ENCODE measurements at places on chromosomes 16 and 17.
A peak's percentile ranks its signal among the peaks of the same experiment; 100 is the strongest.

- no peak for DNase-seq
These were observed 458 bp downstream of the ENKD1 start for GRCh38 chr16:67666032-67666551.

DNA sequence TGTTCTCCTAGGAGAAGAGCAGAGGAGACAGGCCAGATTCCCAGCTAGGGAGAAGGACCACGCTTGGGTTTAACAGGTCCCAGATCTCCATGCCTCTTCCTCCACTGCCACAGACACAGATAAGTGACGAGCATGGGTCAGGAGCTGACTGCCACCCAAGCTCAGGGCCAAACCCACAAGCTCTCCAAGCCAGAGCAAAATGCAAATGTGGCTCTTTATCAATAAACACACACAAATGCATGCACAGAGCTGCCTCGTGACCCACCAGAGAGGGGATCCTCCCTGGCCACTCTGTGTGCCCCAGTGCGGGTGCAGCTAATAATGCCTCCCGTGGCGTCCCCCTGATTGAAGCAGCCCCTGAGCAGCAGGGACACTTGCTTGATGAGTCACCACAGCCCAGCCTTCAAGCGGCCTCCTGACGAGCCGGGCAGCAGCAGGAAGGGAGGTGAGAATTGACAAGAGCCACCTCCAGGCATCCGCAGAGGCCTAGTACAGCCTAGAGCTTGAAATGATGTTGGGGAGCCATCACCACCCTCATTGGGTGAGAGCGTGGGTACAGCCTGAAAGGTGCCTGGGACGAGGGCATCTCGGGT, 143.9 kb downstream of the CCDC182 start:
- no peak for DNase-seq

DNA sequence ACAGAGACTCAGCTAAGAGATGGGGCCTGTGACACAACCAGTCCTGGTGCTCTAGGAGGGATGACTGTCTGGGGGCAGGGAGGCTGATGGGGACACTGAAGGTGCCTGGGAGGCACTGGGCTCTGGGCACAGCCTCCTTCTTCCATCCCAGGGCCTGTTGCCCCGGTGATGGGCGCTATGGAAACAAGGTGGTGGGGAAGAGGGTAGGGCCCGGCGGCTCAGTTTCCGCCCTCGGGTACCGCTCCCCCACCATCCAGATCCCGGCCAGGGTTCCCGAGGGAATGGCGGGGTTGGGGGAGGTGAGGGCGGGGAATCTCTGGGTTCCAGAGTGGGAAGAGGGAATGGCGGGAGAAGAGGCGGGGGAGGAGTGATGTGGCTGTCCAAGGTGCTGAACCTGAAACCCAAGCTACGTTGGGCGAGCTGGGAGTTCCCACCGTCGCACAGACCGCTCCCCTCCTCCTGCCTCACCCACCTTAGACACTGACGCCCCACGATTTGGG, 981 bp downstream of the KCNH4 start:
- DNase-seq, result no peak

- peak; percentile 27 for DNase-seq
These were observed 4.0 kb upstream of the ZC3H18 start for GRCh38 chr16:88566158-88566557.

DNA sequence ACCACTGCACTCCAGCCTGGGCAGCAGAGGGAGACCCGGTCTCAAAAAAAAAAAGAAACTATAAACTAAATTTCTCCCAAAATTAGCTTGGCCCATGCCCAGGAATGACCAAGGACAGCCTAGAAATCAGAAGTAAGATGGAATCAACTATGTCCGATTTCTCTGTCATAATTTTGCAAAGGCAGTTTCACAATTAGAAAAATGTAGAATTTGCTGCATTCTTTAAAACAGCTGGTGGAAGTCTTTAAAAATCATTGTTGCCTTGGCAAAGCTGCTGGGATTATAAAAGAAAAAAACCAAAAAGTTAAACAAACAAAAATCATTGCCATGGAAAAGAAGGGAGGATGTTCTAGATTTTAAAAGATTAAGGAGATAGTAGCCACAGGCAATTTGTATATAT, 32.4 kb downstream of the WWP2 start:
- DNase-seq, result no peak

GRCh38 chr17:50952013-50952412, 85.9 kb upstream of the TOB1 start:
- no peak for DNase-seq

DNA sequence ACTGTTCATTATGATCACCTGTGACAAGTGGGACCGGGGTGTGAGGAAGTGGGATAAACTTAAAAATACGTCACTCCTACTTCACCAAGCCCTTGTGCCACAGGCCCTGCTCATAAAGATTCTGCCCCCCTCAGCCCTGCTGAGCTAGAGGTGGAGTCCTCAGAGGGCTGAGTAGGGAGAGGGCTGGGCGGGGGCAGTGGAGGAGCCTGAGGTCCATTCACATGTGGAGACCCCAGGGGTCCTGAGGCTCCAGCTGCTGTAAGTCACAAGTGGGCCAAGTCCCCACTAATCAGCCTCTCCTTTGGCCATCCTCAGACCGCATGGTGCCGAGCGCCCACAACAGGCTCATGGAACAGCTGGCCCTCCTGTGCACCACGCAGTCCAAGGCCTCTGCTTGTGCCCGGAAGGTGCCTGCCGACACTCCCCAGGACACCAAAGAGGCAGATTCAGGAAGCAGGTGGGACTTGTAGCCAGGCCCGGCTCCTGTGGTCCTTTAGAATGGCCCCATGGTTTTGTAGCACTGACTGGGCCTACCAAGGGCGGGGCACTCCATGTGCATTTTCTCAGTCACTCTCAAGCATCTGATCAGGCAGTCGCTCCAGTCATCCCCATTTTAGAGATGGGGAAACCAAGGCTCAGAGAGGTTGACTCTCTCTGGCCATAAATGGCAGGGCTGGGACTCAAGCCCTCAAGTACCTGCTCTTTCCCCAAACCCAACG, 10.4 kb downstream of the DNAAF8 start:
- DNase-seq, result no peak

DNA sequence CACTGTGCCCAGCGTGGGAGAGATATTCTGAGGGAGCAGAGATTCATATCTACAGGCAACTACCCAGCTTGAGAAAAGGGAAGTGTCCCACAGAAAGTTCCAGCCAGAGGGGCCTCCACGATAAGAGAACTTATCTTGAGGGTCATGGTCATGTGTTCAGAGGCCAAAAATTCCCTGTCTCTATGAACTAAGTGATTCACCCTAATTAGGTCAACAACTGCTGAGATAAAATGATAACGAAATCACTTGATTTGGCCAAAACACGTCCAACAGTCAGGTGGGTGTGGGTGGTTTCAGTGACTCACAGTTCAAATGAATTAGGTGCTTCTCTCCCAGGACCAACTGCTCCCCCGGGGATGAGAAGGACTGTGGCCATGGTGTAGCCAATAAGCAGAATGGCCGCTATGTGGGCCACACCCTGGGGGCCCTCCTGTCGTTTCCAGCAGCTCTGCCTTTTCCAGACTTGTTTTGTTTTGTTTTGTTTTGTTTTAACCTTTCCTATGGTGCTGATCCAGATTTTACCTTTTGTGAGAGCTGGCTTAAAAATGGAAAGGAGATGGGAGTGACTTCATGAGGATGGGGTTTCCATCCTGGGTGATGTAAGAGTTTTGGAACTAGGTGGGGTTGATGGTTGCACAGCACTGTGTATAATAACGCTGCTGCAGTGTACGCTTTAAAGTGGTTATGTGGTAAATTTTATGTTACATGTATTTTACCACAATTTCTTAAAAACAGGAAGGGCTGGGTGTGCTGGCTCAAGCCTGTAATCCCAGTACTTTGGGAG, 8.7 kb downstream of the DNAI2 start:
- no peak for DNase-seq

DNA sequence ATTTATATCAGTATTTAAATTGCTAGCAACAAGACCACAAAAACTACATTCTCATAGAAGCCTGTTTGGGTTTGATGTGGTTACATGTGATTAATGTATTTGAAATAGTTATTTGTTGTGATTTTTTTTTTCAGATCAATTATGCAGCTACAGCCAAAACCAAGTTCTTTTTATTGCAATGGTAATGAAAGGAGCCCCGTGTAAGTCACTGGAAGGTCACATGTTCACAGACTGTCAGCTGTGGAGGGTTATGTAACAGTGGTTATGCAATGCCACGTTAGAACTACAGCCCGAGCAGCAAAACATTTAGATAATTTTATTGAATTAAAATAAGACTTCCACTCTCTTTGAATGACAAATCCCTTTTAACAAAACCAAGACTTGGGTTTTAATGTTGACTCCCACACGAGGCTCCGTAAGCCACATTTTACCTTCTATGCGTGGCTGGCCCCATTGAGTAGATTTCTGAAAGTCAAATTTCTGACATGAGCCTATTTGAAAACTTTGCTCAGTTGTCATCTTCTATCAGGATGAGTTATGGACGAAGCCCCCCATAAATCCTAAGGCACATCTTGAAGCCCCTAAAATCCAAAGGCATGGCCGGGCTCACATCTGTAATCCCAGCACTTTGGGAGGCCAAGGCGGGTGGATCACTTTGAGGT, 41.8 kb upstream of the SEC14L1 start:
- DNase-seq, result no peak

DNA sequence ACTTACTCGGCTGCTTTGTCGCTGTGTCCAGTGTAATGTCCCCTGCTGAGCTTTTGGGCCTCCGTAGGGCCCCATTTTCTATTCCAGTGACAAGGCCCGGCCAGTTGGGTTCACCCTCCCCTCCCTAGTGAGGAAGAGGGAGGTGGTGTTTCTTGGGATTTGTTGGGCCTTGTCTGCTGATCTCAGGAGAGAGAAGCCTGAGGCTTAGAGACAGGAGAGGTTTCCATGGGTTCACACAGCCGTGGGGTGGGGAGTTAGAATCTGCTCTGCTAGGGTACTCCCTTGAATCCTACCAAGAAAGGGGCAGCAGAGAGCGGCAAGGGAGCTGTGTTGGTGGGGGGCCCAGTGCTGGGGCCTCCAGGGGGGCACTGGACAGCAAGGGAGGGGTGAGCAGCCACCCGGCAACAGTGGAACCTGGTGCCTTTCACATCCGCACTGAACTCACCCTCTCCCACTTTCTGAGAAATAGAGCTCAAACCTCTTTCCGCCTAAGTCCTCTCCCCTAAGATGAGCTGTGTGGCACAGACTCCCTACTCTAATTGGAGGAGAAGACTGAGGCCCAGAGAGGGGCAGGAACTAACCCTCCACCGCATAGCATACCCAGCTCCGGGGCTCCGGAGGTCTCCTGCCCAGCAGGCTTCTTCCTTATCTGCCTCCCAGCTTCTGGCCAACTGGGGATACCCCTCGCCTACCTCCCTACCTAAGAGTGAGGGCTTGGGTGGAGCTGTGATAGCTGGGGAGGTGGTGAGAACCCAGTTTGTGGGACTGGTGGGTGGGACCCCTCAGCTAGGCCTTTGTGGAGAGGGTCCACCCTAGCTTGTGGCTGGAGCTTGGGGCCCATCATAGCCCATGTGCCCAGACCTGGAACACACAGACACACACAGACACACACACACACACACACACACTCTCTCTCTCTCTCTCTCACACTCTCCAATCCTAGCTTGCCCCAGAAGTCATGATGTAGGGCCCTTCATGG, 6.8 kb downstream of the TBKBP1 start:
- DNase-seq, result no peak

DNA sequence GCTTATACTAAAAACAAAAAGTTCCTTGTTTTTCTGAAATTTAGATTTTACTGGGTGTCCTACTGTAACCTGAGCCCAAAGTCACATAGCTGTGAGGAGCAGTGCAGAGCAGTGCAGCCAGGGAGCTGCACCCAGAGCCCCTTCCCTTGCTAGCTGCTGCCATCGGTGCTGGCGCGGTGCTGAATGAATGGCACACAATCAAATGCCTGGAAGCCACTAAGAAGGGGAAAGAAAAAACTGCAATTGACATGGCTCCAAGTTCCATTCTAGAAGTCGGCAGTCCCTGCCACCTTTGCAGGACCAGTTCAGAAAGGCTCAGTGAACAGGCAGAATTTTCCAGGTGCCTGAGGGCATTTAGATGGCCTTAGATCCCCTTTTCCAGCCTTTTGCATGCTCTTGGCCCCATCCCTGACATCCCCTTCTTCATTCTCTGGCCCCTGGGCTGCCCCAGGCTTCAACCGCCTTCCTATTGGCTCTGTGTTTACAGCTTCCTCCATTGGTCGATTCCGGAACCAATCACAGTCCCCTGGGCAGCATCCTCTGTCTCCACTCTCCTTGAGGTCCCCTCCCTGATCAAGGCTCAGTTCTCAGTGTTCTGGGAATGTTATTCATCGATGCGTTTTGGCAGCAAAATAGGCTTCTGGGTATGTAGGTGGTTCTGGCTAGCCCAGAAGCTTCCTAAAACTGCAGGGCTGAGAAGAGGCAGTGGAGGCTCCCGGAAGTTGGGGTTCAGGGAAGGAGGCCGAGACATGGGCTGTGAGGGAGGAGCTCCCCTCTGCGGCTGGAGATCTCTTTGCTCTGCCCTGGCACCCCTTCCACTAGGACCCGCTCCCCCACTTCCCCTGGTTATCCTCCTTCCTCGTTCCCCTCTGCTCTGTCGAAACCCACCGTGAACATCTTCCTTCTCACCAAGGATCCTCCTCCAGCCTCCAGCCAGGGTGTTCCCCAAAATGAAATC, 37.9 kb downstream of the ATP2C2 start:
- DNase-seq, result no peak

DNA sequence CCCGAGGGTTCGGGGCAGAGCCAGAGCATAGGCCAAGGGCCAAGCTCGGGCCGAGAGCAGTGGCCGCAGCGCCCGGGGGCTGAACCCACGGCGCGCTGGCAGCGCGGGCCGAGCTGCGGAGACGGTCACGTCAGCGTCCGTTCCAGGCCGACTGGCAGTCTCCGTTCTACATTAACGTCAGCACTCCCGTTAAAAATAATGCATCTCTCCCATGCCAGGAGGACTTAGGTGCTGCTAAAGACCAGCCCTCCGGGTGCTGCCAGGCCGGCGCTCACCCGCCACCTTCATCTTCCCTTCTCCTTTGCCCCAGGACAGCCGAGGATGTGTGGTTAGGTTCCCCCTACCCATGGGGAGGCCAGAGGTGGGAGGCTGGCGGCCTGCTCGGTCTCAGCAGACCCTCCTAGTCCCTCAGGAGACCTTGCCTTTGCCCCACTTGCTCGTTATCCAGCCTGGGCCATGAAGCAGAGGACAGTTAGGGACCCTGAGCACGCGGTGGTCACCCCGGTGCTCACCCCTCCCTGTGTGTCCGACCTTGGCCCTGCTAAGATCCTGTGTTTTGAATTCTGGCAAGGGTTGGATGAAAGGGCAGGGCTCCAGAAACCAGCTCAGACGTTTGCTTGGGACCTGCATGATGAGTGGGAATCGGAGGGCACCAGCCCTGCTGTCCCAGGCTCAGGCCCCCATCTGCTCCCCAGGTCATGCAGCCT, 572 bp downstream of the MPG start:
- DNase-seq, result no peak

DNA sequence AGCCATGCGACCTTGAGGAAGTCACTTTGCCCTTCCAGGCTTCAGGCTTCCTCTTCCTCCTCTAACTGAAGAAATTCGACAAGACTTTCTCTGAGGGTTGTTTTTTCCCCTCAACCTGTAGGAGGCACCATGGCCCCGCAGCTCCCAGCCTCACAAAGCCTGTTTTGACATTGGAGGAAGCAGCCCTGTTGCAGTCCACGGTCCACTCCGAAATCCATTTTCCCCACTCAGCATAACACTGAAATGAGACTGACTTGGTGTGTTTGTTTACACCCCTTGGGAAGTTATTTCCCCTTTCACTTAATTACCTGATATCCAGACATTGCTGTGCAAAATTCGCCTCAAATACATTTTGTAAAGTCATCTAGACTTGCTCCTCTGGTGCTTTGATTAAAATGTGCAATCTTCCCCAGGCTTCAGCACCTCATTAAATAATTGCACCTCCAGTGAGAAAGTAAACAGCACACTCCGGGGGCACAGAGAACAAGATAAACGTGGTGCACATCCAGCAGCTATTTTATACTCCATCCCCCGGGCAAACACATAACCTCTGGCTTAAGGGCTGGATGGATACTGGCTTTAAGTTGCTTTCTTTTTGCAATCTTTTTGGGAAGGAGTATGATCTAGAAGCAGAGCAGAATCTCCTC, 41.4 kb upstream of the PIRT start:
- no peak for DNase-seq

Measured in activated T-cell treated with anti-CD3 and anti-CD28 coated beads for 4 hours (primary cell).